NCI-H2081 treated with DMSO at 0.1 percent for 48 hours (cell line): ENCODE measurements at places on chromosomes 4 and X.

GRCh38 chr4:10977534-10977933 lies 293.0 kb upstream of the CLNK start:
- no peak for DNase-seq

GRCh38 chr4:14079601-14080000 lies 452.1 kb upstream of the BOD1L1 start:
- no peak for DNase-seq

- DNase-seq = no peak
These were observed 591.0 kb upstream of the ATOH1 start for GRCh38 chr4:93237521-93237920.

- no peak for DNase-seq
These were observed 12.7 kb upstream of the UBA6 start for GRCh38 chr4:67713529-67714247.

GRCh38 chr4:24768604-24769003 lies 26.8 kb upstream of the SOD3 start:
- DNase-seq = no peak
